ENCODE measurements at places on chromosomes 2 and 18. TPM values are rescaled to one million over a fixed set of nuclear protein-coding genes. Genes with fewer than 3 reads are reported as not detected.

Gene ZSWIM2
- total RNA-seq = not detected

Gene SULT1C2
- 0.92 TPM for total RNA-seq

Gene TFPI
- total RNA-seq = 52.1 TPM

Gene UGT1A10
- not detected for total RNA-seq

Gene ABCG5
- total RNA-seq = not detected

Gene RAB27B
- 3.7 TPM for total RNA-seq

Gene CHRNG
- 19.5 TPM for total RNA-seq

Gene LINC00305
- total RNA-seq = not detected

Gene INHA
- total RNA-seq = 1.5 TPM

Gene IL37
- not detected for total RNA-seq

Gene PAX3
- 4.8 TPM for total RNA-seq

- DNase-seq = no peak
These were observed 7.2 kb downstream of the STK36 start for GRCh38 chr2:218679119-218679518.

DNA sequence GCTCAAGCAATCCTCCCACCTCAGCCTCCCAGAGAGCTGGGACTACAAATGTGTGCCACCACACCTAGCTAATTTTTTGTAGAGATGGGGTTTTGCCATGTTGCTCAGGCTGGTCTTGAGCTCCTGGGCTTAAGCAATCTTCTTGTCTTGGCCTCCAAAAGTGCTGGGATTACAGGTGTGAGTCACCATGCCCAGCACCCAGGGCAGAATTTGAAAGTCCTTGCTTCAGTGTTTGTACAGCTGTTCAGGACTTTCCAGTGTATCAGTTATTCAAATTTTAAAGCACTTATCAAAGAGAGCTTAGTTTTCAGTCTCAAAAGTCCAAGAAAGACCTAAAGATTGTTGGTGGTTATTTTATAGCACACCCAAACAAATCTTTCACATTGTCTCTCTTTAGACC lies 43.6 kb upstream of the VPS54 start:
- no peak for DNase-seq

DNA sequence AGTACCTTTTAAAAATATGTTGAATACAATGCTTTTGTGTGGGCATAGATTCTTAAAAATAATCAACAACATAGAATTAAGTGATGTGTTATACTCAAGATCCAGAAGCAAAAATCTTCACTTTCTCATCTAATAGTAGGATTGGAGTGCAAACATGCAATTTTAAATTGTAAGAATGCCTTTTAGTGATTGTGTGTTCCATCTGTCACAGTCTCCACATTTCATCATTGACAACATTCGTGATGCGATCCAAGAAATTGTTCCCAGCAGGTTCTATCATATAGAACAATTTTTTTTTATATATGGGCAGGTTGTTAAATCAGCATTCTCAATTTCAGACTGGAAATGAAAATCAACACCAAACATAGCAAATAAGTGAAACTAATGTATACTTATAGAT lies 1671.8 kb upstream of the SLC39A10 start:
- no peak for DNase-seq

GRCh38 chr18:75134611-75134975 lies 74.3 kb downstream of the PTGR3 start:
- DNase-seq = no peak

DNA sequence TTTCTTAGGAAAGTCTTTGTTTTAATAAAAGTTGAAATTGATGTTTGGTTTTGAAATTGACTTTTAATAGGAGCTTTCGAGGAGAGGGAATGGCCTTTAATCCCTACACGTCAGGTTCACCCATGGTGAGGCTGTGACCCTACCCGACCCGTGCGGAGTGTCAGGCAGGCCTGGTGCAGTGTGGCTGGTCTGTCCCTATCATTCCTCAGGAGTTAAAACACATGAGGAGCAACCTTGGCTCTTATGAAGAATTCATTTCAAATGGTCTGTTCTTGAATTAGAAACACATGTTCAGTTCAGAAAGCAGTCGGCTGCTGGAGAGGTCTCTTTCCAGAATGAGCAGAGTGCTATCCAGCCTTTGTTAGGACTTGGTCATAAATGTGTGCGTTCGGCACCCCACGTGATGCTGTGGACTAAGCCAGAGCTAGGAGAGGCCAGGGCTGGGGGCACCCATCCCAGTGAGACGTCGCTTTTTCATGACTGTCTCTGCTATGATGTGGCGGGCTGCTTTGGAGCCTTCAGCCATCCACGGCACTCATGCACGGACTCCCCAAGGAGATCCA lies 54.7 kb downstream of the EMILIN2 start:
- peak; percentile 87 for DNase-seq

DNA sequence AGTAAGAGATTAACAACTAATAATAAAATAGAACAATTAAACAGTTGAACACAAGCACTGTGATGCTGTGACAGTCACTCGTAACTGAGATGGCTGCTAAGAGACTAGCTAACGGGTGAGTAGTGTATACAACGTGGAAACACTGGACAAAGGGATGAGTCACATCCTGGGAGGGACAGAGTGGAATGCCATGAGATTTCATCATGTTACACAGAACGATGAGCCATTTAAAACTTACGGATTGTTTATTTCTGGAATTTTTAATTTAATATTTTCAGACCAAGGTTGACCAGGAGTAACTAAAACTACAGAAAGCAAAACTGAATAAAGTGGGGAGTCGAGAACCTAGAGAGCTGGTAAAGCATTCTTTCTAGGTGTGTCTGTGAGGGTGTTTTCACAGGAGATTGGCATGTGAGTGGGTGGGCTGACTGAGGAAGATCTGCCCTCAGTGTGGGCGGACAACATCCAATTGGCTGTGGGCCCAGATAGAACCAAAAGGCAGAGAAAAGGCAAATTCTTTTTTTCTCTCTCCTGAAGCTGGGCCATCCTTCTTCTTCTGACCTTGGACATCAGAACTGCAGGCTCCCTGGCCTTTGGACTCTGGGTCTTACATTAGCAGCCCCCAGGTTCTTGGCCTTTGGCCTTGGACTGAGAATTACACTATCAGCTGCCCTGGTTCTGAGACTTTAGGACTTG lies 14.6 kb downstream of the TMSB10 start:
- DNase-seq = peak; percentile 66

GRCh38 chr2:207750345-207750744 lies 19.4 kb downstream of the FZD5 start:
- DNase-seq = no peak

DNA sequence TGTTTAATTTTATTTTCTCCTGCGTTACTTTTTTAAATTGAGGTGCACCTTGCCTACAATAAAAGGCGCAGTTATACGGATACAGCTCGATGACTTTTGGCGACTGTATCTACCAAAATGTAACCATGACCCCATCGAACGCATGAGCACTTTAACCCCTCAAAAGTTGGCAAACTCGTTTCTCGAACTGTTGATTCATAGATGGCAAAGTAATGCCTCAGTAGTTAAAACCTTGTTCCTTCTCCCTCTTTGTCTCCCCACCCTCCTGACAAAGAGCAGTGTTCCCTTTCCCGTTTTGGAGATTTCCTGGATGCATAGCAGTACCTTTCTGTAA lies 577 bp downstream of the MOGAT1 start:
- no peak for DNase-seq

- no peak for DNase-seq
These were observed 80.0 kb upstream of the MAP4K3 start for GRCh38 chr2:39517102-39517436.

- no peak for DNase-seq
These were observed 23.8 kb downstream of the CD28 start for GRCh38 chr2:203730076-203730729.

DNA sequence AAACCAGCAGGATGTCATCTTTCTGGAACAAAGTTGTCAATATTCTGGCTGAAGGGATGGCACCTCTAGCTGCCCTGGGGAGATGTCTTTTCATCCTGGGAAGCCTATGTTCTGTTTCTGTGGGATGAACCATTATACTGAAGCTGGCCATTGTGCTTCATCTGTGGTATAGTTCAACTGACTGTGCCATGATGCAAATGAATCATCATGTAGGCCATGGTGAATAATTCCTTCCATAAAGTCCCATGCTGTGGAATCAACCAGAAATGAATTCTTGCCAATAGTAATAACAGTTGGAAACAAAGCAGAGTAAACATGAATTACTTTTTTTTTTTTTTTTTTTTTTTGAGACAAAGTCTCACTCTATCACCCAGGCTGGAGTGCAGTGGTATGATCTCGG lies 64.1 kb upstream of the CNGA3 start:
- DNase-seq = no peak

DNA sequence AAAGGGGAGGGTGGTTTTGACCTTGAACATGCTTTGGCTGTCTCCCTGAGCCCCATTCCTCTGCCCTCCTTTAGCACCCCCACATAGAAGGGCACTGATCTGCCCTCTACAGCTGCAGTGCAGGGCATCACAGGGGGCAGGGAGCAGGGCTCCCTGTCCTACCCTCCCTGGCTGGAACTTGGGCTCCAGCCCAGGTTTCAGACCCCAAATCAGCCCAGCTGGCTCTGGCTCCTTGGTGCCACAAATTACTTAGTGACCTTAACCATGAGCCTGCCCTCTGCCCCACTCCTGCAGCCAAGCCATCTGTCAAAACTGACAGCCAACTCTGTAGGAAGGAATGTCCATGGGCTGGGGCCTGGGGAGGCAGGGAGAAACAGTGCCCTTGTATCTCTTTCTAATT lies 105.6 kb downstream of the MAPK4 start:
- DNase-seq = no peak

- DNase-seq = no peak
These were observed 20.9 kb downstream of the SLC8A1 start for GRCh38 chr2:40430776-40431599.

- DNase-seq = no peak
These were observed 237.0 kb downstream of the HNMT start for GRCh38 chr2:138201286-138201685.

- no peak for DNase-seq
These were observed 1038.6 kb downstream of the SOCS6 start for GRCh38 chr18:71327441-71327840.

DNA sequence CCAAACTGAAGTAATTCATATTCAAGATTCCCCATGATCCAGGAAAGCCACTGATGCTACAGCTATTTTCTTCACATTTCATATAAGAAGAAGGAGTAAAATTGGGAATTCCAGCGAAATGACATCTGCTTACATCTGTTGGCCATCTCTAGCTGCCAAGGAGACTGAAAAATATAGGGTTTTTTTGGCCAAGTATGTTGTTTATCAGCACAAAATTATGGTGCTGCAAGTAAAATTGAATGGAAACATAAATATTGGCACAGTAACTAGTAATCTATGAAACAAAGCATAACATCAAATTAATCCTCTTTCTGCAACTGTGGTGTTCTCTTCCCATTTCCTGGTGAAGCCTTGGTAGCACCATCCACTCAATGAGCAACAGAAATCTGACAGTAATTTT lies 649.5 kb upstream of the ZNF804A start:
- peak; percentile 82 for DNase-seq

DNA sequence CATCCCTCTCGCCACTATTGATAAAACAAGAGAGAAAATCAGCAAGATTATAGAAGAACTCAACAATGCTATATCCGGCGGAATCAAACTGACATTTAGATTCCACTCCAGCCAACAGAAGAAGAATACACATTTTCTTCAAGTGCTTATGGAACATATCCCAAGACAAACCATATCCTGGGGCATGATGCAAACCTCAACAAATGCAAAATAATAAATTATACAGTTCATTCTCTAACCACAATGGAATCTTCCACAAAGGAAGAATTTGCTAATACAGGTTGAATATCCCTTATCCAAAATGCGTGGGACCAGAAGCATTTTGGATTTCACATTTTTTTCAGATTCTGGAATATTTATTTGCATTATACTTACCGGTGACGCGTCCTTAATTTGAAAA lies 51.4 kb upstream of the YPEL5 start:
- DNase-seq = no peak
